ENCODE measurements at places on chromosomes 3 and 15. TPM values are rescaled to one million over a fixed set of nuclear protein-coding genes. Genes with fewer than 3 reads are reported as not detected.

CTXN2 gene
- not detected for polyA plus RNA-seq

STRC gene
- polyA plus RNA-seq: 0.58 TPM

APPL1 gene
- 35.9 TPM for polyA plus RNA-seq

CHST13 gene
- polyA plus RNA-seq: 0.18 TPM

CHRNA5 gene
- 1.3 TPM for polyA plus RNA-seq

EXD1 gene
- 0.12 TPM for polyA plus RNA-seq

ZKSCAN7 gene
- polyA plus RNA-seq: 7.3 TPM

DPPA2 gene
- not detected for polyA plus RNA-seq

SPESP1 gene
- 3.1 TPM for polyA plus RNA-seq

PP2D1 gene
- polyA plus RNA-seq: 0.53 TPM

MSL2 gene
- polyA plus RNA-seq: 24.5 TPM

TMC3 gene
- polyA plus RNA-seq: 0.08 TPM

TERC gene
- polyA plus RNA-seq: not detected

GOLGA8M gene
- polyA plus RNA-seq: 1.4 TPM

ATP13A5 gene
- polyA plus RNA-seq: 0.88 TPM

LRRC57 gene
- polyA plus RNA-seq: 17.3 TPM

IL5RA gene
- polyA plus RNA-seq: not detected

KCNMB2 gene
- 9.0 TPM for polyA plus RNA-seq
